ENCODE measurements at places on chromosomes 7 and 10. TPM values are rescaled to one million over a fixed set of nuclear protein-coding genes. Genes with fewer than 3 reads are reported as not detected.
A peak's percentile ranks its signal among the peaks of the same experiment; 100 is the strongest.

DNA sequence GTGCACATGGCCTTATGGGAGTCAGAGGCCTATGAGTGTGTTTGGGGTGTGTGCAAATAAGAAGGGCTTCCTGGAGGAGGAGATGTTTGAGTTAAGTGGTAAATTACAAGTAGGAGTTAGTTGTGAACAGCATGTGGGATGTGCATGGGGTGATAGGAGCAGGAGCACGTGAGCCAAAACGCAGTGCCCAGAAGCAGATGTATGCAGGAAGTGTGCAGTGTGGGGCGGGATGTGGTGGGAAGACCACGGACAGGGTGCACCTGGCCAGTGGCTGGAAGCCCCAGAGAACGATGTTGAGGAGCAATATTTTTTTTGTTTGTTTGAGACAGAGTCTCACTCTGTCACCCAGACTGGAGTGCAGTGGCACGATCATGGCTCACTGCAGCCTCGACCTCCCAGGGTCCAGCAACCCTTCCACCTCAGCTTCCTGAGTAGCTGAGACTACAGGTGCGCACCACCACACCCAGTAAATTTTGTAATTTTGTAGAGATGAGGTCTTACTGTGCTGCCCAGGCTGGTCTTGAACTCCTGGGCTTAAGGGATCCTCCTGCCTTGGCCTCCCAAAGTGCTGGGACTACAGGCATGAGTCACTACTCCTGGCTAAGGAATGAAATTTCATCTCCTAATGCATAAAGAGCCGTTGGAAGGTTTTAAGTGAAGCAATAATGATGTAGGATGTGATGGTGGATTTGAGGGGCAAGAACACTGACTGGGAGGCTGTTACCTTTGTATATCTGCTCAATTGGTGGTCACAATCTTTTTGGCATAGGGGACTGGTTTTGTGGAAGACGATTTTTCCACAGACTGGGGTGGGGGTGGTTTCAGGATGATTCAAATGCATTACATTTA is 78.4 kb downstream of the LYZL2 start:
- no peak for DNase-seq

The NEBL gene
- 0.33 TPM for total RNA-seq

- peak; percentile 6 for DNase-seq
Observed at GRCh38 chr7:37119296-37119860, 329.3 kb downstream of the ELMO1 start.

DNA sequence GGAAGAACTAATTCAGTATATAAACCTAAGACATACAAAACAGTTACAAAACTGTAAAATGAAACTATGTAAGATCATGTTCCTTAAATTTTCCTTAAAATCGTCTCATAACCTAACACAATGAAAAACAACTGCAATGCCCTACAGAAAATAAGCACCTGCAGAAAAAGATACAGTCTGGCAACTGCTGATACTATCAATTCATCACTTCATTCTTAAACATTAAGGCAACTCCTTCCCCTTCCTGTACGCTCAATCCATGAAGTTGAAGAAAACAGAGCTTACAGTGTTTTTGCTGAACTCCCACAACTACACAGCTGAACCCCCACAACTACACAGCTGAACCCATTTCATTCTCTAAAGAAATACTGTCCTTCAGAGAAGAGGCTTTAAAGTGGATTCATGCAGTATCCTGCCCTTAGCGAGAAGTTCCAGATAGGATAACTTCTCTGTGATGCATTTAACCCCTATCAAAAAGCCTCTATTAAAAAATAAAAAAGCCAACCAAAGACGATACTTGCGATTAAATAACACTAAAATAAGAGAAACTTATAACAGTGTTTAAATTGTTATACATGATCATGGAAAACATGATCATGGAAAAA is 50.0 kb downstream of the JMJD1C start:
- no peak for DNase-seq

- no peak for DNase-seq
Observed at GRCh38 chr7:106466867-106467266, 182.1 kb upstream of the NAMPT start.

DNA sequence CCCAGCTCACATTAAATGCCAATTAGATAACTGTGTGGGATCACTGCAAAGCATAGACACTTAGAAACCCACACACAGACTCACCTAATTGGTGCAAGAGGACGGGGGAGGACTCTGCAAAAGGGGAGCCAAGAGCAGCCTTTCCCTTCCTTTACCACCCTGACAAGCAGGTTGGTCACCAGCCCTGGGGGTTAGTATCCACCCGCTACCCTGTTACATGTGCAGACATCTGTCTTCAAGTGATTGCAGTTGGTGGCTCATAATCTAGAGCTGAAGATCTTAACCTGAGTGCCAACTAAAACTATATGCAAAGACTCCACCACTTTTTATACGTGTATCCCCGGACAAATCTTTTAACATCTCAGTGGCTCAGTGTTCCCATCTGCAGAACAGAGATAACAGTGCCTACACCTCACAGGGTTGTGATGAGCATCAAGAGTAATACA is 56.9 kb downstream of the SORBS1 start:
- no peak for DNase-seq
